Caco-2 (cell line): ENCODE measurements at places on chromosomes 6 and 20. TPM values are rescaled to one million over a fixed set of nuclear protein-coding genes. Genes with fewer than 3 reads are reported as not detected.

DNA sequence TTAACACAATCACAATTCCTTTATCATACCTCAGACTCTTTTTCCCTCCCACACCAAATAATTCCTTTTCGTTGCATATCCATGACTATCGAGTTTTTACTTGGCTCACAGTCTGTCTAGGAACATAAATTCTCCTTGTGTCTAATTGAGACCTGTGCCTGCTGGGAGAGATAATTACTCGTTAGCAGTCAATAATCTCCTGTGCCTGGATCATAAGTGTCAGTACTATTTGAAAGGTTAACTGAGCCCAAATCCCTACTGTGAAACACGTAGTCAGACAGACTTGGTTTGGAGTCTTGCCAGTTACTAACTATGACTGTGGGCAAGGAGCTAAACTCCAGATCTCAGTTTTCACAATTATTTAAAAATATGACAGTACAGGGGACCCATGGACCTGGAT lies 5.7 kb upstream of the CTNNBL1 start:
- DNase-seq = no peak
- no peak overlapping the region for H3K27ac ChIP-seq
- no peak overlapping the region for H3K4me3 ChIP-seq
- no peaks in the 10 kb centered on the region for H3K4me1 ChIP-seq

The EPHA7 gene
- total RNA-seq = not detected in 2 replicates

The MYO6 gene
- 39.9 and 43.0 TPM in 2 replicates for total RNA-seq

GRCh38 chr6:11625302-11625701 lies 87.8 kb downstream of the TMEM170B start:
- H3K4me3 ChIP-seq = no peak overlapping the region
- H3K4me1 ChIP-seq = no peaks in the 10 kb centered on the region
- no peaks in the 10 kb centered on the region for H3K27me3 ChIP-seq
- H3K36me3 ChIP-seq = no peaks in the 10 kb centered on the region
- no peak overlapping the region for H3K27ac ChIP-seq
- DNase-seq = no peak

The TENT5A gene
- total RNA-seq = 45.0 and 49.6 TPM in 2 replicates

The GRM4 gene
- total RNA-seq = 0.09 TPM in 1 of 2 replicates, not detected in the other

The LAMA4 gene
- 0.37 TPM in 1 of 2 replicates, not detected in the other for total RNA-seq
